NCI-H1417 (cell line): ENCODE measurements at places on chromosomes 3 and 15.

- no peak for DNase-seq
Measured at GRCh38 chr3:80405618-80406017, 637.8 kb upstream of the ROBO1 start.

- no peak for DNase-seq
Measured at GRCh38 chr3:188113756-188114155, 40.2 kb upstream of the LPP start.

DNA sequence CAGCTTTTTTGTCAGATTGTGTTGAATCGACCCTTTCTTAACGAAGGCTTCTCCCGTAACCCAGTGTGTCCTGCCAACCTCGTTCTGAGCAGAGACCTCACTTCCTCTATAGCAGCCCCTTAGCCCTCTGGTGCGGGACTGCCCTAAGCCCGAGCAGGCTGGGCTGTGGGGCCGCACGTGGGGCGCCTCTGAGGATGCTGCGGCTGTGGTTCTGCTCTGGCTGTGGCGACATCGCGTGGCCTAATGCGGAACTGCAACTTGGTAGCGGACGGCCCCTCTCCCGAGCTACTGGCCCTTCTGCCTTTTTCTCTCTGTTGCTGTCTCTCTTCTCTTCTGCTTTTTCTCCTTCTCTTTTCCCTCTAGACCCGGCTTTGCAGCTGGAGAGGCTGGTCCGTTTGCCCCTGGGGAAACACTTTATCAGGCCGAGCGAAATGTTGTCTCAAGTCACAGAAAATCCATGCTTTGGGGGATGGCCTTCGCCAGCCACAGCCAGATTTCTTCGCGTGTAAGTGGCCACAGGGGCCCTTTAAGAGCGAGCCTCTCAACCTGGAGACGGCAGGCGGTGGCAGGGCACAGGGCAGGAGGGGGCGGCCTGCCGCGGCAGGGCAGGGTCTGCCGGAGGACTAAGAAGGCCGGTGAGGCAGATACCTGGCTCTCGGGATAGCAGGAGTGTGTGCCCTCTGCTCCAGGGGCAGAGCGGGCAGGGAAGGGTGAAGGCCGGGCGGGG lies 19.4 kb upstream of the KIF23 start:
- DNase-seq: peak; percentile 72

GRCh38 chr3:161409069-161409468 lies 37.8 kb upstream of the SPTSSB start:
- DNase-seq: peak; percentile 73

DNA sequence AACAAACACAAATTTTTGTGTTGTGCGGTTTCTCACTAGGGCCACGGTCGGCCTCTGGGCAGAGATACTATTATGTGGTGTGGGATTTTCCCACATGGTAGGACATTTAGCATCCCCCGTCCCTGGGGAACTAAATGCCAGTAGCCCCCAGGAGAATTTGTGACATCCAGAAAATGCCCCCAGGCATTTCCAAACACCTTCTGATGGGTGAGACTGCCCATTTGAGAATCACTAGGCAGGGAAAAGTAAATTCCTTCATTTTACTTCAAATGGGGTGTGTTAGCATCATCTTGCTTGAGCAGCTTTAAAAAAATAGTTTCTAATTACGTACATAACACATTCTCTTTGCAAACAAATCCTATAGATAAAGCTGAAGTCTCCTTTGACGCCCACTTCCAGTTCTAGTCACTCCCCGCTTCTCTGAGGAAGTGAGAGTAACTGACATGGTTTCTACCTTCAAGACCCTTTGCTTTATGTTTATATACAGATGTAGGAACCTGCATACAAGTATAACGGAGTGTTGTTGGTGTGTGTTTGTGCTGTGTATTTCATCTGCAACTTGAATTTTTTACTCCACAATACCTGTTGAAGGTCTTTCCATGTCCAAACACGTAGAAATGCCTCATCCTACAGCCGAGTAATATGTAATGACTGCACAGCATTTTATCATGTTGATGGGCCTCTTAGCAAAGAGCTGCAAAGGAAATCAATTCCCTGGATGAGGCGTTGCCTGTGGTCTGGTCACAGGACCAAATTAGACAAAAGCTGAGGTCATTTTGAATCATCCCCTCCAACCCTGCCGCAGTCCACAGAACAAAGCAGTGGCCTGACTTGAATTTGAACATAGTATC lies 31.4 kb upstream of the ZBTB38 start:
- DNase-seq: no peak
